Caudate nucleus (tissue), 63 donors: ENCODE measurements at places on chromosomes 12 and 14.

GRCh38 chr12:112590281-112590680, 171.5 kb downstream of the PTPN11 start:
- DNase-seq, result no peak

DNA sequence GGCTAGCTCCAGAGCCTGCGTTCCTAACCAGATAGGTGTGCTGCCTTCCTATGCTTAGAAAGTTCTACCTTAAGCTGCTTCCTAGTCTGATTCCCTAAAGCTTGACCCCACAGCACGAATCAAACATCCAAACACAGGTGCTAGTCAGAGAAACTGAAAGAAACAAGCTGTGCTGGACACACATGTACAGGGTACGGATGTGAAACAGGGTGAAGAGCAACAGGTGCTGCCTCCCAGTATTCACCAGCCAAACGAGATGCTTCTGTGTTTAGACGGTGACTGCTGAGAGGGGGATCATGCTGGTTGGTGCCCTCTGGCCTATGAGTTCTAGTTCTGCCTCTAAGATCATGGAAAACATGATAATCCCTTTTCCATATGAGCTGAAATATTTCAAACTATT, 105.3 kb downstream of the GRIP1 start:
- no peak for DNase-seq

DNA sequence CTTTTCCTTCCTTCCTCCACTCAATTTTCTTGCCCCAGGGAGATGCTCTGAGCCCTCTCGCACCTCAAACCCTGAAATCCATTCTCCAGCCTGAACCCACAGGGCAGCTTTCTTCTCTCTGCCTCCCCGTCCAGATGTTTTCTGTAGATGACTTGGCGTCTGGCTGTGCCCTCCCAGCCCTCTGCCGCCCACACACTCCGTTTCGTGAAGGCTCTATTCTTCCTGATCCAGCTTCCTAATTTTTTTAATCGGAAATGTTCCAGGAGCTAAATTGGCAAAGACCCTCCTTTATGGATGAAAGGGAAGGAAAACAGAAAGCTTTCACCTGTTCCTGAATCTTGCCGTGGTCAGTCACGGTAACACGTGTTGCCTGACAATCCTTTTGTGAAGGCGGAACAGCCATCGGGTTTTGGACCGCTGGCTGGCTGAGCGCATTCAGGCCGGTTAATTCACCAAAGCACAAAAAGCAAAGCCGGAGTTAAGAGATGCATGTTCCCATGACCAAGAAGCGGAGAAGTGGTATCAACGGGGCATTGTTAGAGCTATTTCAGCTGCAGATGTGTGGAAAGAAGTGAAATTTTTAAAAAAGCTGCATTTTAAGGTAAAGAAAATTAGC, 70.2 kb upstream of the FBRSL1 start:
- DNase-seq, result no peak

DNA sequence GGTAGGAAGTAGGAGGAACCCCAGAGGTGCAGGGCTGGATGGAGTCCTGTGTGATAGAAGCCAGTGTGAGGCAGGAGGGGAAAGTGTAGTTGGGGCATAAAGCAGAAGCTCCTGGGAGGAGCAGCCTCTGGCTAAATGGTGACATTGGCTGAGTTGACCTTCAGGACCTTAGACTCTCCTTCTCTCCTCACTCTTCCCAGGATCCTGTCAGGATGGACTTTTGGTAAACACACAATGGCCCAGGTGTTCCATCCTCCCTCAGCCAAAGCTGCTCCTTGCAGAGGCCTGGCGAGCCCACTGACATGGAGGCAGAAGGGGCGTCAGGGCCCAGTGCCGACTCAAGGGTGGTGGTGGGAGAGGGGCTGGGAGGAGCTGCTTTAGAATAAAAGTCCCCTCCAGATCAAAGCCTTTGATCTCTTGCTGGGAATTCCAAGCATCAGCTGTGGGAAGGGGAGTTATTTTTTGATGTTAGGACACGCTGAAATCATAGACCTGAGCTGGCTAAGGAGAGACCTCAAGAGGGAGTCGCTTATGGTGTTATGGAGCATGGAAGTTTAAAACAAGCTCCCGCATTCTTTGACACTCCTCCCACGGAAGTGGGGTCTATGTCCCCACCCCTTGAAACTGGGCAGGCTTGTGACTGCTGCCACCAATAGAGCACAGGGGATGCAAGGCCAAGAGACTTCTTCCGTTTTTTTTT, 44.1 kb downstream of the SMIM41 start:
- DNase-seq, result no peak

- no peak for DNase-seq
Observed at GRCh38 chr12:126936181-126936851, 1330.7 kb upstream of the TMEM132C start.

GRCh38 chr12:100187068-100187467, 13.5 kb upstream of the ACTR6 start:
- DNase-seq, result no peak

DNA sequence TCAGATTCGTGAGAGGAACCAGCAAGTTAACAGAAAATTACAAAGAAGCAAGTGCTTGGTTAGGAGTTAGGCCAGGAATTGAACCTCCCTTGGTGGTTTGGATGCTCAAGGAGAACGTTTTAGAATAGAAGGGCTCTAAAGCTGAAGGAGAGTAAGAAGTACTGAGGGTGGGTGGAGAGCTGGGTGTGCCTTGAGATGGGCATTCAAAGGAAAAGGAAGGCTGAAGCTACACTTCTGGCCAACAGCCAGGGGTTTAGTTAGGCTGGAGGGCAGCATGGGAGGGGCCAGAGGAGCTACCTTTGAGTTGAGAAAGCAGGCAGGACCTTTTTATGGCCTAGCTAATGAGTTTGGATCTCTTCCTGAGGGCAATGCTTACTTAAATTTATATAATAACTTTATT, 421.2 kb downstream of the CCDC91 start:
- no peak for DNase-seq

GRCh38 chr12:15163030-15163976, 57.9 kb downstream of the RERG start:
- DNase-seq, result no peak

DNA sequence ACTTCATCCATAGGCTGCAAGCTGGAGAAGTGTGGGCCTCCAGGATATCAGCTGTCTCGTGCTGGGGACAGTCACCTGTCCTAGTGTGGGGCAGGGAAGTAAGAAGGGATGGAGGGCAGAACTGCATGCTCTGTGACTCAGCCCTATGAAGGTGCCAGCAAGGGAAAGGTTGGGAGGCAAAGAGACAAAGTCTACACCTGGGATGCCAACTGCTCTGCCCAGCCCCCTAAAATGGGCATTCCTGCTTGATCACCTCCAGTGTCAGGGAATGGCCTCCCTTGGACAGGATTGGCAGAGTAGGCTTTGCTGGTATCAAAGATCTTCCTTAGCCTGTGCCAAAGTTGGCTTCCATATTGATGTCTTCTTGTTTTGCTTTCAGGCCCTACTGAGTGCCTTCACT, 335.0 kb downstream of the BCL11B start:
- DNase-seq, result no peak

DNA sequence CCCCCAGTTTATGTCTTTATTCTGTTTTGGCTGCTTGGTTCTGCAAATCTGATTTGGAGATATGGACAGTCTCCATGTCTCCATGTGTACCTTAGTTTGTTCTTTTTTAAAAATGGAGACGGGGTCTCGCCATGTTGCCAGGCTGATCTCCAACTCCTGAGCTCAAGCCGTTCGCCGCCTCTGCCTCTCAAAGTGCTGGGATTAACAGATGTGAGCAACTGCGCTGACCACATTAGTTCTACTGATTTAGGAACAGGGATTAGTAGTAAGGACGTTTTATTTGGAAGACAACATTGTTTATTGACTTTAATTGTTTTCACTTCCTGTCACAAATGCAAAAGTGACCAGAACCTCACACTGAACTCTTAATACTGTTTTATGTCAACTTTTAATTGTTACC, 14.7 kb downstream of the AEBP2 start:
- no peak for DNase-seq

DNA sequence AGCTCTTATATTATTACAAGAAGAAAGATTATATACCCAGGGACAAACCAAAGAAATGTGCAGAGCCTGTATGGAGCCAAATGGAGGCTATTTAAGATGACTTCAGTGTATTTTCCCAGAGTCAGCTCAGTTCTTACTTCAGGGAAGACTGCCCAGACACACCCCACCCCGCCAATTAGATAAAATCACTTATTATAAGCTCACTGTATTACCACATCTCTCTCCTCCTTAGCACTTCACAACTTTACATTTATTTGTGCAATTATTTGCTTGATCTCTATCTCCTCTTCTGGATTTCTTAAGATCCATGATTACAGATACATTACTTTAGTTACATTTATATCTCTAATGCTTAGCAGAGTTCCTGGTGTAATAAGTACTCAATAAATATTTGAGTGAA, 24.7 kb upstream of the WDR89 start:
- no peak for DNase-seq

- no peak for DNase-seq
Observed at GRCh38 chr12:52404951-52405350, 1.2 kb downstream of the KRT82 start.

DNA sequence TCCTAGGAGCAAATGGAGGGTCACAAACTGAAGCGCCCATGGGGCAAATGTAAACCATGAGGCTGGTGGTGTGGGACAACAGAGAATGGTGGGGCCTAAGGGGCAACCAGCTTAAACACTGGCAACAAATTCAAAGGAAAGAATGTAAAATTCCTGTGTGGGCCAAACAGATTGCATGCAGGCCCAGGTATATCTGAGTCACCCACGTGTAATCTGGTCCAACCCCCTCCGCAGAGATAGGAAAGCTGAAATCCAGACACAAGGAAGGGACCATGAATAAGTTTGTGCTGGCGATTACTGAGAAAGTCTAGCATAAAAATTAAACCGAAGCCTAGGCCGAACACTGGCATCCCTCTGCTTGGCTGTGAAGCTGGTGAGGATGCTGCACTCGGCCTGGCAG, 71.6 kb downstream of the ITPK1 start:
- DNase-seq, result no peak

DNA sequence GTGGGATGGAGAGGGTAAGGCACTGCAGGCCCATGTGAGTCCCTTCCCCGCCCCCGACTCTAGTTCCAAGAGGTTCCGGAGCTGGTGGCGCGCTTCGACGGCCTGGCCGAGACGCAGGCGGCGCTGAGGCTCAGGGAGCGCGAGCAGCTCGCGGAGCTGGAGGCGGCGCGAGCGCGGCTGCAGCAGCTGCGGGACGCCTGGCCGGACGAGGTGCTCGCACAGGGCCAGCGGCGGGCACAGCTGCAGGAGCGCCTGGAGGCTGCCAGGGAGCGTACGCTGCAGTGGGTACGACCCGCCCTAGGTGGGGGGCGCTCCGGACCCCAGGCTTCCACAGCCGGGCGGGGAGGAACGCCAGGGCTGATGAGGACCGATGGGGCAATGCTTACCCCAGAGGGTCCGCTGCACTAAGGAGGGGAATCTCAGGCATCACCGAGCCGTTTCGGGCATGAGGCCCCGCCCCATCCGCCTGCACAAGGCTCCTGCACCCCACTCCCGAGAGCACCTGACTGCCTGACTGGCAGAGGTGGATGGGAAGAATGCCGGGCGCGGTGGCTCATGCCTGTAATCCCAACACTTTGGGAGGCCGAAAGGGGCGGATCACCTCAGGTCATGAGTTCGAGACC, 4.9 kb downstream of the CFAP73 start:
- peak; percentile 54 for DNase-seq

DNA sequence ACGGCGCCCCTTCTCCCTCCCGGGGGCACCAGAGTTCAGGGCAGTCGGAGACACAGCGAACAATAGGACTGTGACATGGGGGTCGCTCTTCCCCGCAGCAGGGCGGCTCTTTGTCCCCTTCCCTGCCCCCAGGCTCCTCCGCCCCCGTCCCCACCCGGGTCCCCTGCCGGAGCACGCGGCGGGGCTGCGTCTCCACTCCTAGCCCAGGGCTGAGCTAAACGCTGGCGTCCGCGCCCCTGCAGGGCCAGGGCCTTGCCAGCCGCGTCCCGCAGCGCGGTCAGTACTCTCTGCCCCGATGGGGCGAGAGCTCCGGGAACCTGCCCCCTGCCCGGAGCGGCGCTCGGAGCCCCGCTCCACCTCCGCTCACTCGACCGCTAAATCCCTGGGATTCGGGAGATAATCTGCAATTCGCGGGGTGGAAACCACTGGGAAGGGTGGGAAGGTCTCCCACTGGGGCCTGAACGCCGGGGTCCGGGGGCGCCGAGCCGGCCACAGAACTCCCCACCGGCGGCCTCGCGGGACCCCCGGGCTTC, 825 bp upstream of the CCDC85C start:
- no peak for DNase-seq

GRCh38 chr12:89678225-89678624, 30.4 kb downstream of the ATP2B1 start:
- no peak for DNase-seq

DNA sequence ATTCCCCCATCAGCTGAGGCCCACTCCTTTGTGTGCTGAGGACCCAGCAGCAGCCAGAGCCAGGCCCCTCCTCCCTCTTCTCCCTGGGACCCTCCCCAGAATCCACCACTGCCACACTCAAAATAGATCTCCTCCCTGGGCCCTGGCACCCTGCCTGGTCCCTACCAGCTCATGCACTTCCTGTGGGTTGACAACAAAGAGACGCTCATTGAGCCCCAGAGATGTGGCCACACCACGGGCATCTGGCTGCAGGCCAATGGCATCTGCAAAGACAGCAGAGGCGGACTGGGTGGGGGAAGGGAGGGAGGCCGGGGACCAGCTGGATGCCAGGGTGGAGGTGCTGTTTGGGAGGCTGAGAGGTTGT, 16.0 kb upstream of the ENDOU start:
- DNase-seq, result peak; percentile 89
